Lung microvascular endothelial cell (primary cell): ENCODE measurements at places on chromosomes 4 and X. TPM values are rescaled to one million over a fixed set of nuclear protein-coding genes. Genes with fewer than 3 reads are reported as not detected.
A peak's percentile ranks its signal among the peaks of the same experiment; 100 is the strongest.

The TMSB15B gene
- 3.1 and 3.6 TPM in 2 replicates for total RNA-seq

The PCDH18 gene
- under 0.01 and 0.22 TPM in 2 replicates for total RNA-seq

DNA sequence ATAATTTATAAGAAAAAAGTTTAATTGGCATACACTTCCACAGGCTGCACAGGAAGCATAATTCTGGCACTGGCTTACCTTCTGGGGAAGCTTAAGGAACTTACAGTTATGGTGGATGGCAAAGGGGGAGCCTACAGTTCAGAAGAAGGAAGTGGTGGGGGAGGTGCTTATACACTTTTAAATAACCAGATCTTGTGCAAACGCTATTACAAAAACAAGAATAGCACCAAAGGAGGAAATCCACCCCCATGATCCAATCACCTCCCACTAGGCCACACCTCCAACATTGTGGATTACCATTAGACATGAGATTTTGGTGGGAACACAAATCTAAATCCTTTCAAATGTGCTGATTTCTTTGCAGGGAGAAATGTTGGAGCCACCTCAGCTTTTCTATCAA is 287.7 kb downstream of the CPXCR1 start:
- DNase-seq = no peak

GRCh38 chr4:145609481-145610427 is 9.4 kb upstream of the MMAA start:
- DNase-seq = peak; percentile 94

The RBM46 gene
- 0.22 TPM in 1 of 2 replicates, not detected in the other for total RNA-seq

The NALF2 gene
- total RNA-seq = under 0.01 and 0.20 TPM in 2 replicates

The GLUD2 gene
- 0.44 and 0.79 TPM in 2 replicates for total RNA-seq

GRCh38 chr4:42464550-42465094 is 67.3 kb downstream of the SHISA3 start:
- DNase-seq = no peak

DNA sequence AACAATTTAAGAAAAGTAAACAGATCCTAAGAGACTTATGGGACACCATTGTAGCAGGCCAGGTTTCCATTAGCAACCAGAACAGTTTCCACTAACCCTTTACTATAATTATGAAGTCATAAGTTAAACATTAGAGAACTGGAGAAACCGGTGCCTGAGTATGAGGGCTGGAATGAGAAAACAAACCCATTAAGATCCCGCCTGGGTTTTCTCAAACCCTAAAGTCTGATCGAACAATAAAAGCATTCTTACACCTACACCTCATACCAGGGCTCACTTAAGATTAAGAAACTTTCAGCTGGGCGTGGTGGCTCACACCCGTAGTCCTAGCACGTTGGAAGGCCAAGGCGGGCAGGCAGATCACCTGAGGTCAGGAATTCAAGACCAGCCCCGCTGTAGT is 13.7 kb upstream of the DHX15 start:
- DNase-seq = no peak

- no peak for DNase-seq
These were observed 4.8 kb upstream of the TMPRSS11B start for GRCh38 chr4:68250151-68250930.

GRCh38 chrX:99782516-99783040 is 627.5 kb downstream of the PCDH19 start:
- DNase-seq = no peak

- DNase-seq = peak; percentile 68
These were observed 12.0 kb downstream of the MAB21L2 start for GRCh38 chr4:150593996-150594395.

The FAM47A gene
- not detected in 2 replicates for total RNA-seq

The PCYT1B gene
- total RNA-seq = under 0.01 TPM in 2 replicates

GRCh38 chr4:55906989-55907388 is 41.8 kb upstream of the CEP135 start:
- peak; percentile 44 for DNase-seq

DNA sequence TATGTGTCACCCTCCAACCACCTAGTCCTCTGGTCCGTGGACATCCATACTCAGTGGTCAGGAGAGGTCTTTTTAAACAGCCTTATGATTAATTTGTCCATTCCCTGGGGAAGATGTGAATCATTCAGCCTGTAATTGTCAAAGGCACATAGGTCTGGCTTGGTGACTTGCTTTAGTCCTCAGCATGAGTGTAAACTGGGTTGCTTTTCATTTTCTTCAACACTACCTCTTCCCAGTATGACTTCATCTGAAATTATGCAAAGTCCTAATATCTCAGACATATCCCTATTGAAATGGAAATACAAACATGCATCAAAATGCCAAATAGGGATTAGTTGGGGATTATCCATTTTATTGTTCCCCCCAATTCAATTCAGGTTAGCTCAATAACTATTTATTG is 208.3 kb upstream of the AMOT start:
- no peak for DNase-seq

DNA sequence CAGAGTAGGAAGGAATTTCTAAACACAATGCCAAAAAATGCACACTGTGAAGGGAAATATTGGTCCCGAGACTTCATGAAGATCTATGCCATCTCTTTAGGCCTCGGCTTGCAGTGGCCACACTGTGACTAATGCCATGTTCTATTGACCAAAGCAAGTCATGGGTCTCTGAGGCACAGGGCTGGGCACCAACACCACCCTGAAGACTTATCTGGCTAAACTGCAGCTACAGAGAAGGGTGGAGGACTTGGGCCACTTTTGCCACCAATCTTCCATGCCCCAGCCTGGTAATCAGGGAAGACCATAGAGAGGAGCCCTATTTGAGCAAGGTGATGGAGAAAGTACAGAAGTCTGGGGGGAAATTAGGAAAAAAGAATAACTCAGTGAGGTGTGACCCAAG is 42.1 kb downstream of the HMX1 start:
- no peak for DNase-seq

The NAA15 gene
- total RNA-seq = 14.8 and 15.5 TPM in 2 replicates

The NXF2B gene
- not detected in 2 replicates for total RNA-seq

DNA sequence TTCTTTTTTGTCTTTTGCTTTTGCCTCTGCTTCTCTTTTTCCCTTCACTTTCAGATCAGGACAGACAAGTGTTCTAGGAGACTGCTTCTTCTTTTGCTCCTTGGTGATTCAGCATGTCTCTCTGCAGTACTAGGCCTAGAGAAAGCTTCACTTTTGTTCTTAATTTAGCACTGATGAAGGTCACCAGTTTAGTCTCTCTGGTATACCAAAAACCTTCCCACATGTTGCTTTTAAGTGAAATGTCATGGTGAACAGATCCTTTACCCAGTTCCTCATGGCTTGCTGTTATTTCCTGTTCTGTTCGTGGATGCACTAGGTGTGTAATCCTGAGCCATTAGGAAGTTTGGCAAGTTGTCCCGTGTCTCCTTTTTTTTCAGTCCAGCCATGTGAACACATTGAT is 53.3 kb downstream of the NBDY start:
- no peak for DNase-seq

The ABLIM2 gene
- total RNA-seq = 1.1 and 5.2 TPM in 2 replicates

The PAGE4 gene
- not detected in 2 replicates for total RNA-seq

The PRSS12 gene
- total RNA-seq = 0.60 and 7.2 TPM in 2 replicates
